Activated naive CD8-positive, alpha-beta T cell treated with anti-CD3 and anti-CD28 coated beads for 36 hours (primary cell): ENCODE measurements at places on chromosomes 7 and 10. TPM values are rescaled to one million over a fixed set of nuclear protein-coding genes. Genes with fewer than 3 reads are reported as not detected.

The HOXA7 gene
- total RNA-seq: not detected

DNA sequence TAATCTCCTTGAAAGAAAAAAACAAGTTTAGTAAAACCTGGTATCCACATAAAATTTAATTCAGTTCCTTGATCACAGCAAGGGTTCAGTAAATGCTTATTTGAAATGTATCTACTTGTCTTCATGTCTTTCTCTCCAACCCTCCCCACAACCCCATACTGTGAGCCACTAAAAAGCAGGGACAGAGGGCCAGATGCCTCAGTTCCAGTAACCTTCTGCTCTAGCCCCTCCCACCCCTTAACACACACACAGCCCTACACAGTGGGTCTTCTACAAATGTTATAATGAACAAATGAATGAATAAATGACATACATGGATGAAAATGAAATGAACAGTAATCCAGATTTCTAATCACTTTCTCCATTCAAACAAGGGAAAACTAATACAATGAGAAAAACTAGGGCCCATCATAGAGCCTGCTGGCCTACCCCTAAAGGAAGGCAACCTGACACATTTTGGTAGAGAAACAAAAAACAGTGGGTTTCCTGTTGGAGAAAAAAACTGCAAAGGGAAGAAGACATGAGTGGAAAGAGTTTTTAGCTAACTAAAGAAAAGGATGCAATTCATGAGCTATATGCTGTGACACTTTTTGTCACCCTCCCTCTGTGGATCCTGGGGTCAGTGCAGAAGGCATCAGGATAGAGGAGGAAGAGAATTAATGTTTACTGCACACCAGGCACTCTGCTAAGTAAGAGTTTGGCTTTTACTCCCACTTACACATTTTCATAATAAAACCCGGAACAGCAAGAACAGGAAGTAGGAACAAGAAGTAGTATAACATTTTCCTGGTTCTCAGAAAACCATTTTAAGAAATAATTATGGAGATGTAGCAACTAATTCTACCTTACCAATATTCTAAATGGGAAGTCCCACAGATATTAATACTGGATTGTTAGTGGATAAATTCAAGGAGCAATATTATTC is 38.1 kb downstream of the ELMO1 start:
- H3K36me3 ChIP-seq: peaks cover 32% of the 10 kb centered on the region
- H3K4me1 ChIP-seq: peaks cover 67% of the 10 kb centered on the region
- no peak for DNase-seq
- no peaks in the 10 kb centered on the region for H3K27me3 ChIP-seq

The CYP3A5 gene
- total RNA-seq: not detected

GRCh38 chr10:125684581-125684980 is 1.6 kb upstream of the TEX36 start:
- no peak for DNase-seq
- no peaks in the 10 kb centered on the region for H3K36me3 ChIP-seq
- no peak overlapping the region for H3K27ac ChIP-seq
- H3K4me1 ChIP-seq: no peaks in the 10 kb centered on the region

The VENTX gene
- total RNA-seq: not detected

The PWWP2B gene
- total RNA-seq: 2.9 TPM

The SKIDA1 gene
- total RNA-seq: not detected
